ENCODE measurements at places on chromosomes 7 and 10.
A peak's percentile ranks its signal among the peaks of the same experiment; 100 is the strongest.

- DNase-seq = no peak
These were observed 55.7 kb upstream of the PRSS58 start for GRCh38 chr7:142313528-142313927.

DNA sequence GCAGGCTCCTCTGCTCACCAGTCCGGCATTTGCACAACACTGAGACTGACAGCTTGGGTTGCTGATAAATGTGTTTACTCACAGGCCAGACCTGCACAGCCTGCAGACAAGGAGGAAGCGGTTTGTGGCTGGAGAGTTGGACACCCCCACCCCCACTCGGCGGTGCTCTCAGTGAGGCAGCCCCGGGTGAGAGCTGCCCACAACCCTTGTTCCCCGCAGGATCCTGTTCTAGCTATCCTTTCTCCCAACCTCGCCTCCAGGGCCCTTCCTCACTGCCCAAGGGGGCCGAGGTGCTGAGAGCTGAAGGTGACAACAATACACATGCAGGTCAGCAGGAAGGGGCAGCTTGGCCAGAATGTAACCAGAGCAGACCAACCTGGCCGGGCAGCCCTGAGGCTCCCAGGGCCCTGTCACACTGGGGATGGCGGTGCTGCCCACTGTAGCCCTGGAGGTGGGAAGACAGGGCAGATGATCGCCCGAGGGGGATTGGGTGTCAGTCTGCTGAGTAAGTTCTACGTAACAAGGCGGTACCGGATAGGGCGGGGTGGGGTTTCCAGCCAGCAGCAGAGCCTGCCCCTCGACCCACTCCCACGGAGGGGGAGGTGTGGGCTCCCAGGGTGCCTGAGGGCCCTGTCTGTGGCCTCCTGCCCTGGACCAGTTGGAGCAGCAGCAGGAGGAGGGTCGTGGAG, 2.1 kb upstream of the ADAM8 start:
- DNase-seq = peak; percentile 64

GRCh38 chr10:43338117-43338516, 33.3 kb upstream of the FXYD4 start:
- no peak for DNase-seq

GRCh38 chr7:90743626-90744025, 147.5 kb downstream of the CDK14 start:
- no peak for DNase-seq

DNA sequence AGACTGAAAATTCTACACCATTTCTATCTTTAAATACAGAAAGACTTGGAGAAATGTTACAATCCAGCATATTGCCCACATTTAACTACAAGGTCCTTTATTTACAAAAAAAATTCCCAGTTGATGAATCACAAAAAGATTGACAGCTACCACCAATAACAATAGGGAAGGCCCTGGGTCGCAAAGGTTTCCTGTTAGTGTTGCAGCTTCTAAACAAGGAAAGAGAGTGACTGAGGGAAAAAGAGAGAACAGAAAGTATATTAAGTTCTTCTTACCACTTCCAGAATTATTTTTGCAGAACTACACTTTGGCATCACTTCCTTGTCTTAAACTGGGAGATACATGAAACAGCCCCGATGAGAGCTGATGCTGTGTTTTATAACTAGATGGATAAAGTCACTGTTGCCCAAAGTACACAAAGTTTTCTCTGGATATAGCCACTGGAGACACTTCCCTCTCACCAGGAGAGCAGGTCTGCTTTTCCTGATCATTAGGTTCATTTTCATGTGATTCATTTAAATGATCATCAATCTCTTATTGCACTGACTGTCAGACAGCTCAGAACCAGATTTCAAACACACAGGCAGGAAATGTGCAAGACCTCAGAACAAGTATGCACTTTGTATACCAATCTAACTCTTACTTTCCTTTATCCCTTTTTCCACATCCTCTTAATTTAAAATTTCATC, 57.0 kb downstream of the SHTN1 start:
- no peak for DNase-seq

DNA sequence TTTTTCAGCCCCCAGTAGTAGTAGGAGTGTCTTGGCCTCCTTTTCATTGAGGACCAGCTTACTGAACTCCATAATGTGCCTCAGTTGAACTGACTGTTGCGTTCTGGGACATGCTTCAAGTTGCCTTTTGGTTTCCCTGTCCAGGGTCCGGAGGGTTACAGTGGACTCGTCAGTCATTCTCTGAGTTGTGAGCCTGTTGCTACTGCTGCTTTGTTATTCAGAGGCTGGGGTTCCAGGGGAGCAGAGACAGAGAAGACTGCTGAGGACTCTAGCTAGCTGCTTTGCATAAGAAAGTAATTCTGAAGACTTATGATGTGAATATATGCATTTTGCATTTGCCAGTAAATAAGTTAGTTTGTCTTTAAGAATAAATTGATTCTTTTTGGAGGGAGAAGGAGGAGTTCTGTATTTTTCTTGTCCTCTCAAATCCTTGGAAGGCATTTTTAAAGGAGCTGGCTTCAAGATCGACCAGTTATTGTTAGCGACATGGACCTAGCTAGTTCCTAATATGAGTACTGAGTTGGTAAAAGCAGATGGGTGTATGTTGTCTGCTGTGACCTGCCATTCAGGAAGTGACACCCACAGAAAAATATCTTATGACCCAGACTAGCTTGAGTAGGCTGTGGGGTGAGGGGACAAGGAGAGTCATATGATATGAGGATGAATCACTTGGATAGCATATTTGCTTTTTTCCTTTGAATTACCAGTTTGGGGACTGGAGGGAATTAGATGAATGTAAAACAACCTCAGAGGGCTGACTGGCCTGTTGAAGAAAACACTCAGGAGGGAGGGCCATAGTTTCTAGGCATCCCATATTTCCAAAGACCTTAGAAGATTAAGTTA, 8.3 kb downstream of the PI4K2A start:
- no peak for DNase-seq

DNA sequence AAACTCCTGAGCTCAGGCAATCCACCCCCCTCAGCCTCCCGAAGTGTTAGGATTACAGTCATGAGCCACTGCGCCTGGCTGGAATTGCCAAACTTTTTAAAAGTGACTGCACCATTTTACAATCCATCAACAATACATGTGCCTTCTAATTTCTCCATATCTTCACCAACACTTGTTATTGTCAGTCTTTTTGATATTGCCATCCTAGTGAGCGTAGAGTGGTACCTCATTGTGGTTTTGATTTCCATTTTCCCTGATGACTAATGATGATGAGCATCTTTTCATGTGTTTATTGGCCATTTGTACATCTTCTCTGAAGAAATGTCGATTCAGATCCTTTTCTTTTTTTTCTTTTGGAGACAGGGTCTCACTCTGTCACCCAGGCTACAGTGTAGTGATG, 21.7 kb upstream of the STRIP2 start:
- DNase-seq = no peak

DNA sequence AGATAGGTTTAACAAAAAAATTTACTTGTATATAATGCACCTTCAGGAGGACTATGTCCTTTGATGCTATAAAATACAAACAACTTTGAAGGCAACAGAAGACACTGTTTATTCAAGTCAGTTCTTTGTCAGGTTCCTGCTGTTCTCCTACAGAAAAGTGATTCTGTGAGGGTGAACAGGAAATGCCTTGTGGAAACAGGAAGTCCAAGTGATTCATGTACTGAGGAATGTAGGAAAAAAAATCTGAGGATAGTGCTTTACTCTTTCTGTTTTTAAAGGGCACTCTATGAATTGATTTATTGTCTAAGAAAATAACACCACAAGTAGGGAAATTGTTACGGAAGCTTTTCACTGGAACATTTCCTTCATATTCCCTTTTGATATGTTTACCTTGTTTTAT, 171.9 kb downstream of the HDAC9 start:
- DNase-seq = no peak

GRCh38 chr7:155896531-155897263, 84.4 kb upstream of the SHH start:
- DNase-seq = no peak

GRCh38 chr10:75247797-75248196, 12.0 kb upstream of the COMTD1 start:
- no peak for DNase-seq
